Left renal pelvis (tissue), 4 donors: ENCODE measurements at places on chromosomes 7 and 10. TPM values are rescaled to one million over a fixed set of nuclear protein-coding genes. Genes with fewer than 3 reads are reported as not detected.

- no peak for DNase-seq
These were observed 13.0 kb downstream of the MRPS24 start for GRCh38 chr7:43856316-43856715.

Gene PAPOLB
- 0.12 TPM for polyA plus RNA-seq

- no peak for DNase-seq
These were observed 285 bp downstream of the CSTF2T start for GRCh38 chr10:51699145-51699474.

- no peak for DNase-seq
These were observed 107.2 kb upstream of the RELN start for GRCh38 chr7:104096683-104097082.

GRCh38 chr7:46525876-46526275, 604.8 kb upstream of the IGFBP3 start:
- DNase-seq = no peak

GRCh38 chr7:77714195-77714594, 17.9 kb downstream of the RSBN1L start:
- no peak for DNase-seq

GRCh38 chr10:20494474-20494873, 402.6 kb downstream of the NEBL start:
- DNase-seq = no peak

- no peak for DNase-seq
These were observed 181.6 kb downstream of the SND1 start for GRCh38 chr7:127833641-127834040.

DNA sequence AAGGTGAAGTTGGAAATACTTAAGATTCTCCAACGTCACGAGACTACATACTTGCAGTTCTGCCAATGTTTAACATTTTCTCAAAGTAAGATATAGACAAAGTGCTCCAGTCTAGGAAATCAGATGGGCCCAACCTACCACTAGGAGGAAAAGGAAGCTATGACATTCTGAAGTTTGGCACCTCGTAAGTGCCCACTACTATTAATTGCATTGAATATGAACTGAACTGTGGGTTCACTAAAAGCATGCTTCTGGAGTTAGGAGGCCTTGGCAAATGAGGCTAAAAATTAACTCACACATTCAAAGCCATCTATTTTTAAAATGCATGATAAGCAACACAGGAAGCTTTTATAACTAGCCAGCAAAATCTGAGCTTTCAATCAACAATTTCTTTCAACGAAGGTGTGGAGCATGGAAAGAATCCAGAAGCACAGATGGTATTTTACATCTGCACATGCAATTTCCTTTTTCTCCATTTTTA, 149.7 kb downstream of the LRRTM3 start:
- no peak for DNase-seq

- no peak for DNase-seq
These were observed 1.6 kb upstream of the ARHGAP12 start for GRCh38 chr10:31930023-31930751.

- no peak for DNase-seq
These were observed 58.4 kb upstream of the WAPL start for GRCh38 chr10:86579883-86580520.

GRCh38 chr10:89589101-89589720, 53.8 kb upstream of the SLC16A12 start:
- DNase-seq = no peak

GRCh38 chr10:13184730-13185514, 23.6 kb downstream of the MCM10 start:
- no peak for DNase-seq

- DNase-seq = no peak
These were observed 183.0 kb downstream of the ARID5B start for GRCh38 chr10:62084451-62084850.

DNA sequence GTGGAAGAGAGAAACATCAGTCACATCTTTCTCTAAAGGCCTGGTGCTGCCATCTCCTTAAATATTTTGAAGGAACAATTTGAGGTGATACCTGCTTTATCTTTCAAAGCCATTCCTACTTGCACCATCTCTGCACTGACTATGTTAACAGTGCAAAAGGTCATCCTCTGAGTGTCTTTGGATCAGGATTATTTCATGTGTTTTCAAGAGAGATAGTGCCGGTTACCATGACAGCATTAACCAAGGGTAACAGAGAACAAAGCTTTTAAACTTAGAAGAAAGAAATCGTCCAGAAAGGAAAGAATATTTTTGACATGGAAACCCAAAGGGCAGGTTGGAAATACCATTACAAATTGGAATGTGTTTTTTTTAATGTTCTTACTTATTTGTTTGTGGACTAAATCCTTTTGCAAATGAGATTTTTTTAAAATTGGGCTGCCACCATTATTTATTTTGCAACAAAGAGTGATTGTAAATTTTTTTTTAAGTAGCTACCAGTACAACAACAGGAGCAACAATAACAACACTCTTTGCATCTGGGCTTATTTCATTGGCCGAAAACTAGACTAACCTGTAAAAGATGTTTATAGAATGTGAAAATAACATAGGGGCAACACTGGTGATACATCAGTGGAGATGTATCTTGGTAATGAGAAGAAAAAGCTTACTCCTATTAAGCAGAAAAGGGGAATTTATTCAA, 234.2 kb downstream of the CREB5 start:
- no peak for DNase-seq

DNA sequence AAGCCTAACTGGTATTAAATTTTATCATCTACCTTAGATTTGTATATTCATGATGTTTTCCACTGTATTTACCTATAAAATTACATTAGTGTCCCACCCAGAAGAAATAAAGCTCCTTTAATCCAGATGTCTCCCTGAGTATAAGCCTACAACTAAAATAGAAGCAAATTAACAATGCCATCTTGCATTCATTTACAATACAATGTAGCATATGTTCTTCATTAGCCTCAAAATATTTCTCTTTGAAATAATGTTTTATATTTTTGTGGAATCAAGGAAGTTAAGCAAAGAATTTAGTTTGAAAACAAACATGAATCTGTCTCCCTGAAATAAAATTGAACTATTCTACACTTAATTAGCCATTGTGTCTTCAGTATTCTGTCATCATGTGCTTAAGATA, 112.3 kb downstream of the CACNA2D1 start:
- DNase-seq = no peak

DNA sequence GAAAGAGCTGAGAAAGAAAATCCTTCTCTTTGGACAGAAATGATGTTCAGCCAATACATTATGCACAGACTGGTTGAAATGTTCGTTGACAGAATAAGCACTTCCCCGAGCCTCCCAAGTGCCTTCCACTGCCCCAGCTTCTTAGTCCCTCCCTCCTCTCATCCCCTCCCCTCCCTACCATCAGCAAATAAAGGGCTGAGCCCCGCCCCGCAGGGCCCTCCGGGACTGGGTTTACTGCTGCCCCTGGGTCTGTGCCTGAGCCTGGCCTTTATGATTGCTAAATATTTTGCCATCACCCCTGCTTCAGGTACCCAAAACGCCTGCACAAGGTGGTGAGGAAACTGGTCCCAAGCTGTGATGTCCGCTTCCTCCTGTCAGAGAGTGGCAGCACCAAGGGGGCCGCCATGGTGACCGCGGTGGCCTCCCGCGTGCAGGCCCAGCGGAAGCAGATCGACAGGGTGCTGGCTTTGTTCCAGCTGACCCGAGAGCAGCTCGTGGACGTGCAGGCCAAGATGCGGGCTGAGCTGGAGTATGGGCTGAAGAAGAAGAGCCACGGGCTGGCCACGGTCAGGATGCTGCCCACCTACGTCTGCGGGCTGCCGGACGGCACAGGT, 28.1 kb downstream of the HKDC1 start:
- no peak for DNase-seq

DNA sequence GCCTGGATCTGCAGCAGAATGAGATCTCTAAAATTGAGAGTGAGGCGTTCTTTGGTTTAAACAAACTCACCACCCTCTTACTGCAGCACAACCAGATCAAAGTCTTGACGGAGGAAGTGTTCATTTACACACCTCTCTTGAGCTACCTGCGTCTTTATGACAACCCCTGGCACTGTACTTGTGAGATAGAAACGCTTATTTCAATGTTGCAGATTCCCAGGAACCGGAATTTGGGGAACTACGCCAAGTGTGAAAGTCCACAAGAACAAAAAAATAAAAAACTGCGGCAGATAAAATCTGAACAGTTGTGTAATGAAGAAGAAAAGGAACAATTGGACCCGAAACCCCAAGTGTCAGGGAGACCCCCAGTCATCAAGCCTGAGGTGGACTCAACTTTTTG, 21.4 kb downstream of the LRRC17 start:
- no peak for DNase-seq

DNA sequence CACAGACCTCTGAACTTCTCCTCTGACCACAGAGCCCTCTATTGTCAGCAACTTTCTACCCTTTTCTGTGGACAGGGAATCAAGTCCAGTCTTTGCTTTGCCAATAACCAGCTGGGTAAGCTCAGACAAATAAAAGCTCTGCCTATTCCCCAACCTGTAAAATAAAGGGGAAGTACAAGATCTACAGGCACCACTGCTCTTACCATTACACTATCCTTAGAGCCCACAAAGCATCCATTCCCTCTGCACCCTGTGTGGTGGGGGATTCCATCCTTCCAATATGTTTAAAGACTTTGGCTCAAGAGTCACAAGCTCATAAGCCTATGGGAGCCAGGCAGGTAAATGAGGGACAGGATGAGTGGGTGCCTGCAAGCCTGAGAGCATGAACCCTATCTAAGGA, 88.2 kb downstream of the PARD3 start:
- DNase-seq = no peak

Gene KAZALD1
- polyA plus RNA-seq = 44.4 TPM

DNA sequence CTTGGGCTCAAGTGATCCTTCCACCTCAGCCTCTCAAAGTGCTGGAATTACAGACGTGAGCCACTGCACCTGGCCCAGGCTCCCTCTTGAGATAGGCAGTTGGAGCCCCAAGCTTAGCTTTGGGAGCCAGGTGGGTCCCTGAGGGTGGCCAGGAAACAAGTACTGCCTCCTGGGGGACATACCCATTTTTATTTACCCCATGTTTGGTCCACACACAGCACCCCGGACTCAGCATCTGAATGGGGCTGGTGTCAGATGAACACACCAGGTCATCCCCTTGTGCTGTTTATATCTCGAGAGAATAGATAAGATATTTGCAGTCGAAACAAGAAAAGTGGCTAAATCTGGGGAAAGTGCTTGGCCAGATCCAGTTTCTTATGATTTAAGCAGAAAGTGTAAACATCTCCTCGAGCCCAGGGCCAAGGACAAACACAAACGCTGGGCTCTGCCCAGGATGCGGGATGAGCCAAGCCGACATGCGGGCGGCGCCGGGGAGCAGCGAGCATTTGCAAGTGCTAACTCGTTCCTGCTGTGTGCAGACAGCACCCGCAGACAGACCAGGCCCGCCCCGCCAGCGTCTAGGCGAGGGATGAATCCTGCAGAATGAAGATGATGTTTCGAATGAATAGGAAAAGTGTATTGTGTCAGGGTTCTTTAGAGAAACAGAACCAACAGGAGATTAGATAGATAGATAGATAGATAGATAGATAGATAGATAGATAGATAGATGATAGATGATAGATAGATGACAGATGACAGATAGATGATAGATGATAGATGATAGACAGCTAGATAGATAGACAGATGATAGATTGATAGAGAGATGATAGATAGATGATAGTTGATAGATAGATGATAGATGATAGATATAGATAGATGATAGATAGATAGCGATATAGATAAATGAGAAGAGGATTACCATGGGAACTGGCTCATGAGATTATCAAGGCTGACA, 44.4 kb upstream of the OCM2 start:
- no peak for DNase-seq

Gene CALCR
- 1.2 TPM for polyA plus RNA-seq

Gene LRRC17
- 64.3 TPM for polyA plus RNA-seq

DNA sequence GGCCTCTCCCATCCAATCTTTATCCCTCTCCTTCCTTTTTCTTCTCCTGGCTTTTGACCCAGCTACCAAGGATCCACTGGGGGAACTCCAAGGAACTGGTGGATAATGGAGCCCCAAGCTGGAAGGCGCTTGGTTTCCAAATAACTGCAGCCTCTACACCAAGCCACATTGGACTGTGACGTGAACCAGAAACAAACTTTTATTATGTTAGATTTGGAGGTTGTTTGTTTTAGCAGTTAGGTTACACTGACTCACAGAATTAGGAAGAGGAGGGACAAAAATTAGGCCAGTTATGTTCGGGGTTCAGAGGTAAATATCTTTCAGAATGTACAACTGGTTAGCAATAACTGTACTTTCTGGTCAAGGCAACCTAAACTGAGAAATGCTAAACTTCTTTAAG, 21.3 kb upstream of the ANK3 start:
- DNase-seq = no peak

Gene GSAP
- polyA plus RNA-seq = 12.8 TPM

Gene CYP2C9
- polyA plus RNA-seq = 0.11 TPM

Gene CRTAC1
- polyA plus RNA-seq = 40.9 TPM

DNA sequence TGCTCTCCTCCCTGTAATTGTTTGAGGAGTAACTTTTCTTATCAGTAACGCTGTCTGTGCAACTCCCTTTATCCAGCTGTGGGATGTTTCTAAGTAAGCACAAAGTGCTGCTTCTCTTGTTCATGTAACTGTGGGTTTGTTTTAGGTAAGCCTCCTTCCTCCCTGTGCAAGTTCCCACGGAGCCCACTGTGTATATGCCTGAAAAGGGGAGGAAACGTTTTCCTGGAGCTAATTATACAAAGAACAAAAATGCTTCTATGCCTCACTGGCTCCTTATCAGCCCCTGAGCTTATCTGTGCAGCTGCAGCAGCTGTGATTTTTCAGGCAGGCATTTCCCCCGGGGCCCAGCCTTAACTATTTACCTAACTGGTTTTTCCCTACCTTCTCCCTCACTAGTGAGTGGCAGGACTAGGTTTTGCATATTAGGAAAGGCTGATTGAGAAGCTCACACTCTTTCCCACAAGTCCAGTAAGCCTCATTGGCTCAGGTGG, 593.4 kb upstream of the GHITM start:
- DNase-seq = no peak

- DNase-seq = no peak
These were observed 156.7 kb upstream of the TCF7L2 start for GRCh38 chr10:112793202-112793921.

- DNase-seq = no peak
These were observed 137.9 kb upstream of the LYZL1 start for GRCh38 chr10:29151005-29151404.
